Stimulated activated CD4-positive, alpha-beta T cell treated with anti-CD3 and anti-CD28 coated beads, Interleukin-12 subunit alpha, Interleukin-12 subunit beta, amount 100 ng/mL, for 4 hours (primary cell): ENCODE measurements at places on chromosomes 2 and 18.

- no peak for DNase-seq
Measured at GRCh38 chr2:135056790-135057189, 4.7 kb downstream of the RAB3GAP1 start.

- DNase-seq = no peak
Measured at GRCh38 chr2:191691016-191691735, 13.2 kb downstream of the NABP1 start.

GRCh38 chr2:27255660-27256059, 7.2 kb downstream of the SLC30A3 start:
- no peak for DNase-seq

GRCh38 chr18:31821545-31822171, 61.0 kb upstream of the SLC25A52 start:
- no peak for DNase-seq

DNA sequence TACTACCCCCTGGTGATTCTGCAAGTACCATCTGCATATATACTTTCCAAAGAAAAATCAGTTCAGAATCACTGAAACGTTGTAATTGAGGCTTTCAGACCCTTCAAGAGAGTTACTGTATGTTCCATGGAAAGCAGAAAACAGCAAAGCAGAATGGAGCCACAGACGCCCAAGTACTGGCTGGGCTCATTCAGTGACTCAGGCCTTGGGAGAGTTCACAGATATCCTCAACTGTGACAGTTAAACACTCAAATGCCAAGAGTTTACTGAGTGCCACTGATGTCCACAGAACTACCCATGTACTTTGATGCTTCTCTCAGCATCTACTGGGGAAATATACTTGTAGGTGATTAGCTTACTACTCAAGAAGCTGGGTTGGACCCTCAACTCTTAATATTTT, 303.4 kb downstream of the TCF4 start:
- DNase-seq = no peak

GRCh38 chr2:213104092-213104902, 47.1 kb downstream of the IKZF2 start:
- DNase-seq = no peak

DNA sequence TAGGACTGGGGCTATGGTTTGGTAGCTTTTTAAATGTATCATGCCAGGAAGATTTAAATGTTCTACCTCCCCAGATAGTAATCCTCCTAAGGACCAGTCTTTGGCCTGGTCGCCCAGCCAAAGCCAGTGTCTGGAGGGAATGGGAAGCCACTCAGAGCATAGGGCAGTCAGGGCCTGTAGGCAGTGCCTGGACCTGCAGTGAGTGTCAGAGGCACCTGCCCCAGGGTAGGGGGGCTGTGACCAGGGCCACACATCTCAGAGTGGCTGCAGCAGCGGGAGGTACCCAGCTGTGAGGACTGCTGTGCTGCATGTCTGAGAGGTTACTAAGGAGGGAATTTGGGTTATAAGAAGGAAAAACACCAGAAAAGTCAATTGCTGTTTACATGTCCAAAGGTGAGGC, 57.7 kb downstream of the MYT1L start:
- no peak for DNase-seq

GRCh38 chr2:242085941-242086621, 216.6 kb downstream of the RTP5 start:
- DNase-seq = no peak

DNA sequence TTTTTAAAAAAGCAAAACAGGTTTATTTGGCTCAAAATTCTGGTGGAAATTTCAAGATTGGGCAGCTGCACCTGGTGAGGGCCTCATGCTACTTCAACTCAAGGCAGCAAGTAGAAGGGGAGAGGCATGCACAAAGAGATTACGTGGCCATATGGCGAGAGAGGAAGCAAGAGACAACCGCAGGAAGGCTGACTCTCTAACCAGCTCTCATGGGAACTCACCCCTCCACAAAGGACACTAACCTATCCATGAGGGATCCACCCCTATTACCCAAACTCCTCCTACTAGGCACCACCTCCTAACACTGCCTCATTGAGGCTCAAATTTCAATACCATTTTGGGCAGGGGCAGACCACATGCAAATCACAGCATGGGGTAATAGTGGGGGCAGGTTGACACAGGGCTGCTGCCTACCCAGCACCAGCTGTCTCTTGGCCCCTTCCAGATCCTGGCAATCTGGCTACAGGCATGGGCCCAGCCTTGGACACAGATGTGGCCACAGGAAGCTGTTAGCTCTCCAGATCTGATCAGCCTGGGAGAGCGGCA, 2.0 kb upstream of the CAPN10 start:
- DNase-seq = no peak

- DNase-seq = no peak
Measured at GRCh38 chr2:177582000-177582399, 189.4 kb downstream of the AGPS start.

DNA sequence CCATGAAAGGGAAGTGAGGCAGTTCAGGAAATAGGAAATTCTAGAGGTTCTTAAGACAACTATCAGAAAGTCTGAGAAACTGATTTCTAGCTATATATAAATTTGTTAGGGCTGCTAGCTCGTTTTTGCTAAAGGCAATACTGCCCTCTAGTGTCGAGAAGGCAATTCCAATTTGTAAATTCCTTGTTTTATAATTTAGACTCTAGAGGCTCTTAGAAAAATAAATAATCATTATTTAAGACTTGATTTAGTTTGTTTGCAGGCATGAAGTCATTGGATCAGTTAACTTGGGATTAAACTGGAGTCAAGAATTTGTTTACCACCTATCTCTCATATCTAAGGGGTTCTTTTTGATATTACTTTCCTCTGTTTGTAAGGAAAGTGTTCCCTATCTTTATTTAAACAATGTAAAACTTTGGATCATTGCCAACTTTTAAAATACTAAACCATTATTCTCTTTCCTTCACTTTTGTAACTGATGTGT, 66.2 kb downstream of the ACVR2A start:
- no peak for DNase-seq

DNA sequence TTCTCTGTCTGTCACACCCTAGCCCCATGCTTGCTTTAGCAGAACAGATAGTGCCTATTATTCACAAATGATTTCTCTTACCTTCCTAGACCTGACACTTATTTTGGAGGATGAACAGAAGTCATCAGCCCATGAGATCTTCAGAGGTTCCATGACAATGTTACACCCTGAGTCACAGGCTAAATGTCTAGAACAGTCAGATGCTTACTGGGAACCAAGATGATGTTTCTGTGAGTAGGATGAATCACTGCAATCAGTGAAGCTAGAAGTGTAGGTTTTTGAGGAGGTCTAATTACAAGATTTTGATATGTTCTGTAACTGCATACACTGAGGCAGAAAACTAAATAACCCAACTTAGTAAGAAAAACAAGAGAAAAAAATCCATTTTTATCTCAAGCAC, 123.0 kb upstream of the THUMPD2 start:
- DNase-seq = no peak

DNA sequence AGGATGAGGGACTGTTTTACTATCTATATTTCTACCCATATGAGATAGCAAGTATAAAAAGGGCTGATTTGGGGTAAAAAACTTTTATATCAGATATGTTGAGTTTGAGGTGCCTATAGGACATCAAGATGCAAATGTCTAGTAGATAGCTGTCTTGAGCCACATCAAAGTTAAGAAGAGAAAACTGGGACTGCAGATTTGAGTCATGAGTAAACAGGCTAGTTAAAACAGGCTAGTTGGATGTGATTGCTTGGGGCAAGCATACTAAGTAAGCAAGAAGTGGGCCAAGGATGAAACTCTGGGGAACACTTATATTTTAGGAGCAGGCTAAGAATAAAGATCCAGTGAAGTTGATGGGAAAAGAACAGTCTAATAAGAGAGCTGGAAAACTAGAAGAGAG, 2.8 kb upstream of the SCRN3 start:
- no peak for DNase-seq

GRCh38 chr2:218221000-218221399, 4.0 kb downstream of the ARPC2 start:
- no peak for DNase-seq

DNA sequence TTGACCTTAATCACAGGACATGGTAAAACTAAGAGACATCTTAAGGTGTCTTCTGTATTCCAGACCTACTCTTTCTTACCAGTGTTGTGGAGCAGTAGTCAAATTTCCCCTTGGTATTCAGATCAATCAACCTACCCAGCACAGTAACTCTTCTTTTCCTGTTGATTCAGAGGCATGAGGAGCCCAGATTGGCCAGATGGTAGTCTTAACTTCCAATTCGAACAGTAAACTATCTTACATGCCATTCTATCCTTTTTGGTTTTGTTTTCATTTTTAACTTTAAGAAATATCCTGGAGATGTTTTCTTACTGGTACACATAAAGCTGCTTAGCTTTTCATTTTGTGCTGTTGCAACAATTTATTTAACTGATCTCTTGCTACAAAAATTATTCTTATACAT, 630.3 kb upstream of the PKDCC start:
- DNase-seq = no peak

DNA sequence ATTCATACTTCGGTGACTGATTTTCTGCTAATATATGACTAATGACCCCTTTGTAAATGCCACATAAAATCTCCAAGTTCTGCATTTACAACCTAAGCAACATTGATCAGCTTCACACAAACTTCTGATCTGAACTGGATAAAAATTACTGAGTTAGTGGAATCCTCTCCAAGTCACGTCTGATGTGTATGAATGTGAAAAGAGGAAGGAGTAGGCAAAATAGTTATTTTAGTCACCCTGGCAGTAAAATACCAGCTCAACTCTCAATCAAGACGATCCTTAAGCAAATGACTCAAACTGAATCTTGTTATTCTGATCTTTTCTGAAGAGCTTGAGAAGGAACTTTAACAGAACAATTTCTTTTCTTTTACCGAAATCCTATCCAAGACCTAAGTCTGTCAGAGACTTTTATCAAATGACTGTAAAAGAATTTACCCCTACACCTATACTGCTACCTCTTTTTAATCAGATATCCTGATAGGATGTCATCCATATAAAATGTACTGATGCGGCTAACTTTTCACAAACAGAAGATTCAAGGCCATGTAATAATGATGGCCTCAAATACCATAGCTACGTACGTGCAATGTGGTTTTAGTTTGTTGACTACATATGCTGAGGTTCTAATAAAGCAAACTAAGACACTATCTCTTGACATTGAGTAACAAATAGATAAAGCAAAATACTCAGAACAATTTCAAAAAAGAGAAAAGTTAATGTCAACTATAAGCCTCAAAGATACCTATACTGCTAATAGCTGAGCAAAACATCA, 23.7 kb downstream of the CUL3 start:
- no peak for DNase-seq
